ENCODE measurements at places on chromosomes 7 and 10.

DNA sequence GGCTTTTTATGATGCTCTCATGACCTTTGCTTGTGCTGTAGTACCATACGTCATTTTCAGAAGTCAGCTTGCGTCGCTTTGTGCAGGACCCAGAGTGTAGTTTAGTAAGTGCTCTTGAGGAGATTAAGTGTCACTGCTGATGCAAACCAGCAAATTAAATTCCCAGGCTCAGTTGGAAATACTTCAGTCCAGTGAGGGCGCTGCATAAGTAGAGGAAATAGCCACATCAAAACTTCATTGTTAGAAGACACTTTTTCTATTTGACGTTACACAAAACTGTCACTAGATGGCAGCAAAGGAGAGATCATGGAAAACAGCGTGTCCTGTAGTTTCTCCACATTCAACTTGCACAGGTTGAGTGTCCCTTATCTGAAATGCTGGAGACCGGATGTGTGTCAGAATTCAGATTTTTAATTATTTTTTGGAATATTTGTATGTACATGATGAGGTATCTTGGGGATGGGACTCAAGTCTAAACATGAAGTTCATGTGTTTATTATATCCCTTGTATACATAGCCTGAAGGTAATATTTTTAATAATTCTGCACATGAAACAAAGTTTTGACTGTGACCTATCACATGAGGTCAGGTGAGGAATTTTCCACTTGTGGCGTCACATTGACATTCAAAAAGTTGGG lies 7.9 kb downstream of the ZNF22 start:
- no peak for DNase-seq

DNA sequence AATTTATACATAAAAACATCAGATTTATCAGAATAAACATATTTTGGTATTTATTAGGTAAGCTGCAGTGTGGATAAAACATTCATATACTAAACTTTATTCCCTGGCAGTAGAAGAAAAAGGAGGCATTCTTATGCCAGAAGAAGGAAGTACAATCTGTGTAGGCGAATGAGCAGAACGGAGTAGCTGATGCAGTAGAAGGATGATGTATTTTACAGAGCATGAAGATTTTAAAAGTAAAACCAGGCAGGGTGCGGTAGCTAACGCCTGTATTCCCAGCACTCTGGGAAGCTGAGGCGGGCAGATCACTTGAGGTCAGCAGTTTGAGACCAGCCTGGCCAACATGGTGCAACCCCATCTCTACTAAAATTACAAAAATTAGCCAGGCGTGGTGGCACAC lies 294.9 kb upstream of the MKLN1 start:
- DNase-seq: no peak

DNA sequence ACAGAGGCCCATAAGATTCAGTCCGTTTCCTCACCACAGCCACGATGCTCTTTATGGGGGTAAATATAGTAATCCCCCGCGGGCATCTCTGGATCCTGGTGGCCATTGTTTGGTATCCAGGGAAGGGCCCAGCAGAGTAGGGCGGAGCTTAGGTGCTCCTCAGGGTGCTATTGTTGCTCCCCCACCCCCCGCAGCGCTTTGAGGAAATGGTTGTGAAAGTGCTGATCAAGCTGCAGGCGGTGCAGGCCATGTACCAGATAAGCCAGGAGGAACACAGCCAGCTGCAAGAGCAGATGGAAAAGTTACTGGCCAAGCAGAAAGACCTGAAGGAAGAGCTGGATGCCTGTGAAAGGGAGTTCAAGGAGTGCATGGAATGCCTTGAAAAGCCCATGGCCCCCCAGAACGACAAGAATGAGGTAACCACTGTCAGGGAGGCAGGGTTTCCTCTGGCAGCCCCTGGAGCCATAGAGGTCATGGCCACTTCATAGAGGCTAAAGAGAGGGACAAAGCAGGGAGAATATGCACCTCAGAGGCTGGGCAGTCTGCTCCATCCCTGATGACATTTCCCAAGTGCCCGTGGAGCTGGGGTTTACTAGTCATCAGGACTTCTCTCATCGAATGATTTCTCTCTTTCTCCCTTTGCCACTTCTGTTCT lies 17.6 kb upstream of the FLNC start:
- DNase-seq: no peak

- no peak for DNase-seq
These were observed 223.7 kb downstream of the CXCL12 start for GRCh38 chr10:44161184-44161583.

DNA sequence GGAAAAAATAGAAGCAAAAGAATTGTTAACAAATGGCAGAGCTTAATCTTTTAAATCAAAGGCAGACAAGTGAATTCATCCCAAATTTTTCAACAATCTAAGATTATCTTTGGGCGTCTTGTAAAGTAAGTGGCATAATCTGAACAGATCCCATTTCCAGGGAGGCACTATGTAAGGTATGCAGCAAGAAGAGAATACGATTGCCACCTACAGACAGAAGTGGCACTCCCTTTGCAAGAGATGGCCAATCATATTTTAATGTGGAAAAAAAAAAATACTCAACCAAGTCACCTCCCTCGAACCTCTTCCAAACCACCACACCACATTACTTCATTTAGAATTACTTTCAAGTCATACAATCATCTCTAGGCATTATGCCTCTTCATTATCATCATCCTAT lies 4.0 kb downstream of the GFRA1 start:
- no peak for DNase-seq

GRCh38 chr10:13997650-13998049 lies 333.1 kb downstream of the FRMD4A start:
- DNase-seq: no peak

GRCh38 chr10:74165530-74165901 lies 14.5 kb downstream of the ADK start:
- DNase-seq: no peak

DNA sequence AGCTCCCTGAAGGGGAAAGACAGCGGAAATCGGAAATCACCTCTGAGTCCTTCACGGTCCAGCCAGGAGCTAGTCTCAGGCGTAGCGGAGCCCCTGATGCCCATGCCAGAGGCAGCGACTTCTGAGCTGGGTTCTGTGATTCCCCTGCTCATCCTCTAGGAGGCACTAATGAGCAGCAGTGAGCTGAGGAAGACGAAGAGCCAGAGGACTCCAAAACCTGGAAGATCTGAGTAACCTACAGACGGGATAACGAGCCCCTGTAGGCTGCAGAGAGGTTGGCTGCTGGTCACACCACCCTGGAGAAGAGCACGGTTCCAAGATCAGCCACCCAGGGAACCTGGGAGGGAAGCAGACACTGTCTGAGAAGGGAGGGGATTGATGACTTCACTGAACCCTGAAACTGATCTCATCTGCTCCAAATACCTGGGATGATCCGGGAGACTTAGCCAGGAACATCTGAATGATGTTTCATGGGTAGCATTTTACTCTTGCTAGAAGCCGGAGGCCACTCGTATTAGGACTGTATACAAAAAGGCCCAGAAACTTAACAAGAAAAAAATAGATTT lies 304.1 kb downstream of the PAXIP1 start:
- DNase-seq: no peak
